ENCODE measurements at places on chromosomes 16 and 17.

GRCh38 chr17:50050431-50051032, 5.4 kb upstream of the ITGA3 start:
- DNase-seq, result no peak

DNA sequence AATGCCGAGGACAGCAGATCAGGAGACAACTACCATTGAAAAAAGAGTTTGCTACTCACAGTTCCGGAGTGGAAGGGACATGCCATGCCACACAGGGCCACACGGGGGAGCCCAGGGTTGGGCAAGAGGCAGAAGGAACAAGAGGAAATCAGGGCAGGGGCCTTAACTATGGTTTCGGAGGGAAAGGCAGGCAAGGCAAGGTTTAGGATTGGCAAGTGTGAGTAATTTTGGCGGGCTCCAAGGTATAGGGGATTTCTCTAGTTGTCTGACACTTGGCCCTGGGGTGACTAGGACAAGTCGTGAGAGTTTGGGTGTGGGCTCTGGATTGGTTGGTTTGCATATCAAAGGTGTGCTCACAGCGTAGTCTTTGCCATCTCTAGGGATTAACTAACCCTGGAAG, 27.0 kb upstream of the NTN1 start:
- no peak for DNase-seq

DNA sequence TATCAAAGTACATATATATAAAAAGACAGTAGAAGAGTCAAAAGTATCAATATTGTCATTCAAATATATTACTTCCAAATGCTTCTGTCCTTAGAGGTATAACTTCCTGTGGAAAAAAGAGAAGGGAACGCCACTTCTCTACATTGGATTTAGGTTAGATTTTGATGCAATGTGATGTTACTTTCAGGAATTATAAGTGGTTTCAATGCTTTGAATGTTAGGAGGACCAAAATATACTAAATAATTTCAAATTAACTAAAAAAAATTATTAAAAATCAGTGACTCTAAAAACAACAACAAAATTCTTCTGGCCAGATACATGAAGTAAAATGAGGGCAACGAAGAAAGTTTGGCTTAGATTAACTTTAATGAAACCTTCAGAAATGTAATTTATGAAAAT, 88.0 kb downstream of the BRIP1 start:
- DNase-seq, result no peak

DNA sequence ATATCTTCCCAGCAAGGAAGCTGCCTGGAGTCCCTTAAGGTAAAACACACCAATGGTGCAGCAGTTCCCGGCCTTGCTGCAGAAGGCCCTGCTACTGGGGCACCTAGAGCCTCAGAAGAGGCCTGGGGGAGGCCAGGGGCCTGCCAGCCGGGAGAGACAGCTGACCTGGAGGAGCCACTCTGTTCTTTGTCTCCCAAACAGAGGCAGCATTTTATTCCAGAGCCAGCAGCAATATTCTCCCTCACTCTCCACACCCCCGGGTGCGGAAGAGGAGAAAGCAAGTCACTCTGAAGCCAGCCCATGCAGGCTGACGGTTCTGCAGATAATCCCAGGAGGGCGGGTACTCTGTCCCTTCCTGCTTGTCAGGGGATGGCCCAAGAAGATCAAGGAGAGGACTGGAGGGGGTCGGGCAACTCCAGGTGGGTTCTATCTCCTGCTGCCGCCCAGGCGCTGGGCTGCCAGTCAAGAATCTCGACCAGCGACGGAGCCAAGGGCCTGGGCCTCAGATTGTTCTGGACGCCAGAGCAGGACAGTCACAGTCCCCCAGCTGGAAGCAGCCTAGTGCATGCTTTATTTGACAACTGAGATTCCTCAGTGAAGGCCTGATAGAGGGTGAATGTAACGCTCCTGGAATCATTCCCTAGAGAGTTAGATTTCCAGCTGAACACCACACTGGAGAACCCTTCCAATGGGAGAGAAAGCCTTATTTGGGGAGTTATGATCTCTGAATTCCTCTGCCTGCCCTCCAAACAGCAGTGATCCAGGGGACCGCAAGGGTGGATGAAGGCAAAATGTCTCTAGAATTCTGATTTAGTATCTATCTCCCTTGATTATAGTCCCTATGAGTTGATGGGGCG, 1.1 kb upstream of the KIFC3 start:
- DNase-seq, result no peak

GRCh38 chr17:30530346-30531025, 53.3 kb downstream of the GOSR1 start:
- no peak for DNase-seq

- no peak for DNase-seq
Observed at GRCh38 chr17:29331075-29331707, 37.2 kb upstream of the NUFIP2 start.

- no peak for DNase-seq
Observed at GRCh38 chr16:8795091-8795490, 2.3 kb downstream of the TMEM186 start.

DNA sequence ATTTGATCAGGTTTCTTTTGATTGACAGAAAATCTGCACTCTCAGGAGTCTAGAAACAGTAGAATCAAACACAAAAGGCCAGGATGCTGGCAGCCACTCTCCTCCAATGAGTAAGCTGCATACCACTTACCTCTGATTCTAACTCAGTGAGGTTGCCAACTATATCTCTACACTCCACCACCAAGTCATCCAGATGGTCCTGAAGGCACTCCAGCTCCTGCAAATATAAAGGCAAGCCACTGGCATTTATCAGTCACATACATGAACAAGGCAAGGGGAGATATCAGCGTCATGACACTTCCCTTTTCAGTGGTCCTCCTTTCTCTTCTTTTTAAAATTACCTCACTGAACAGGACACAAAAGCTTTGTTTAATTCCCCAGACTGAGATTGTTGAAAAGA, 53.1 kb upstream of the CLEC18B start:
- no peak for DNase-seq

- DNase-seq, result no peak
Observed at GRCh38 chr16:78866521-78866920, 734.0 kb downstream of the MAF start.

- DNase-seq, result no peak
Observed at GRCh38 chr17:17313350-17313991, 10.3 kb downstream of the NT5M start.

DNA sequence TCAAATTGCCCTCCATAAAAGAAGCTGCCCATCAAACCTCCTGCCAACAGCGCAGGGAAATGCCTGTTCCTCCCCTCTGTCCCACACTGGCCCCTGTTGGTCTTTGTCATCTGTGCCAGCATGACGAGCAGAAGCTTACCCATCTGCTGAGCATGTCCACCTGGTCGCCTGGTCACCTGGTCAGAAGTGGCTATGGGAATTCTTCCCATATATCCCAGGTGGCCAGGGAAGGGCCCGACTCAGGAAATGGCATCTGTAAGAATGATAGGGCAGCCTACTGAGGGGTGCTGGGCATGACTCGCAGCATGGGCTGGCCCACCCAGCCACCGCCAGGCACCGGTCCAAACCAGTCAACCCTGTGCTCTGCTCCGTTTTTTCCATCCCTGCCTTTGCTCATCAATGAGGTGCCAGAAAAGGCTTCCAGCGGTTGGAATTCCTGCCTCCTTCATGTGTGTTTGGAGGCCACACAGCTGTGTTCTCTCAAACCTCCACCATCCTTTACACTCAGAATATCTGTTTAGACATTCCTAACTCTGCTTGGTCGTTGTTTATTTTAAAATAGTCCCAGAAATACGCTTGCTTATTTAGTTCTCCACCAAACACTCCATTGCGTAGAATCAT, 145.2 kb downstream of the CLEC16A start:
- no peak for DNase-seq

DNA sequence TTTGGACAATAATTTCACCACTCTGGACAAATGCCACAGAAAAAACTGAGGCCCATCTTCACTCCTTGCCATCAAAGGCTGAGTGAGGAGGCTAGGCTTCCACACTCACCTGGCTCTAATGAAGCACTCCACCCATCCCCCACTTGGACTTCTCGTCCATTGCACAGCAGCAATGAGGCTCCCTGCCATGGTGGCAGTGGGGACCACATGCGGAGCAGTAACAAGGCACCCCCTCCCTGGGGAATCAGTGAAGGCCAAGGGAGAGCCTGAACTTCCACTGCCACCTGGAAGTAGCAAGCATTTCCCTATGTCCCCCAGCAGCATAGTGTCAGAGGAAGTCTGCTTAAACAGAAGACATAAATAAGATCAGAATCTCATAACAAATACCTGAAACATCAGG, 2.0 kb upstream of the GOSR1 start:
- no peak for DNase-seq

DNA sequence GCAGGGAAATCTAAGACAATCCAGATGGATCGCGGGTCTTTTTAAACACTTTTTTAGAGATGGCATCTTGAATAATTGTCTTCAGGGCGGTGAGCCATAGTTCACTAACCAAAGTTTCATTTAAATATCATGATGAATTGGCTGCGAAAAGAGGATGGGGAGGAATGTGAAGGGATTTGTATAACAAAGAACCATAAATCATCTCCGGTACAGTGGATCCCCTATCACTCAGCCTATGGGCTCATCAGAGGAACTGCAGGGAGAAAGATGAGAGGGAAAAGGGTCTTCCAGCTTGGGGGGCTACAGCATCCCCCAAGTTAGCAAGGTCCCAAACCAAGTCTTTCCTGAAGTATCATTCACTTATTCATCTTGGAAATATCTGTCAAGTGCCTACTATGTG, 16.7 kb upstream of the DDX52 start:
- DNase-seq, result no peak

GRCh38 chr16:3086596-3087242, 12.4 kb downstream of the ZSCAN10 start:
- no peak for DNase-seq

GRCh38 chr17:69480245-69480644, 65.7 kb downstream of the MAP2K6 start:
- no peak for DNase-seq

DNA sequence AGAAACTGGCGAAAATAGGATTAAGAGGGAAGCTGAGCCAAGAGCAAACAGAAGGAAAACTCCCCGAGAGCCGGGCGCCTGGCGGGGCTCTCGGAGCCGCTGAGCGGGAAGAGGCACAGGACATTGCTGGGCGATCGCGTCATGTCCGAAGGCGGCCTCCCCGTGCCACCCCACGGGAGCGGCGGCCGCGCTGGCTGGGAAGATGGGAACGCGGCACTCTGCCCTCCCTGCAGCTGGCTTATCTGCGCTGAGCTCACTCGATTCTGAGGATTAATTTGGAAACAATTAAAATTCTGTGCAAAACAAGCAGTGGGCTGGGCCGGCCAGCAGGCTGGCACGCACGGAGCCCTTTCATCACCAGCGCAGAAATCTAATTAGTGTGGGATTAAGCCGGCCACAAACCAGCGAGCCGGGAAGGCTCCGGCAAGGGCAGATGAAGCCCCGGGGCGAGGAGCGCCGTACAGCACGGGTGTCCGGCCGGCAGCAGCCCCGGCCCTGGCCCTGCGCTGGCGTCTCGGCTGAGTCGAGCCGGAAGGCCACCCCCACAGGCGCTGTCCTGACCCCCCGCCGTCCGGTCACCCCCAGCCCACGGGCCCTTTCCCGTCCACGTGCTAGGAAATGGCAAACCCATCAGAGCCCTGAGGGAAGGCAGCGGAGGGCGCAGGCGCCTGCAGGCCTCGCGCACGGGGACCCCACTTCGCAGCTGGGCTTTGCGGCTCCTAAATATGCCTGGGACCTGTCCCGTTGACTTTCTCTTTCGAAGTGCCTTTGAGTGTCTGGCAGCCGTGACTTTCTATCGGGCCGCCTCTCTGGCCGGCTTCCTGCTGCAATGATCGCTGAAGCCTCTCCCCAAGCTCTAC, 37.9 kb downstream of the SOX8 start:
- DNase-seq, result no peak

DNA sequence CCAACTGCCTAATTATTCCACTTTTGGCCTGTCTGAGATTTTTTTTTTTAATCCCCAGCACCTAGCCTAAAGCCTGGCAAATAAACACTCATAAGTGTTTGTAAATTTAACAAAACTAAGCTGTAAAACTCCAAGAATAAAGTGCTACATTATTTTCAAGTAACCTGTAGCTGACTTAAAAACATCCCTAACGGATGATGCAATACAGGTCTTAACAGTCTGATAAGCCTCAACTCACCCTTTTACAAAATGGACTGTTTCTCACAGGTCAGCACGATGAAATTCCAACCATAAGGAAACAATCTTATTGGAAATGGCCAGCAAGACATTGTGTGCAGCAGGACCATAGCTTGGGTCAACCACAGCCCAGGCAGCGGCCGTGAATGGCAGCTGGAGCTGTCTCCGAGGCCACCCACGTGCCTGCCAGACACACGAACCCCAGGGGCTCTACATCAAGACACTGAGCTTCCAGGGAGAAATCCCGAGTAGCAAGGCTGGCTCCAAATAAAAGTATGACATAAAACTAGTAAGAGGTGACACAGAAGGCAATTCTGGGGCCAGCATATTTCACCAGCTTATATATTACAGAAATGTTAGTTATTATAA, 58.9 kb downstream of the NDEL1 start:
- no peak for DNase-seq

- DNase-seq, result no peak
Observed at GRCh38 chr17:67133161-67133560, 88.8 kb downstream of the CACNG1 start.

- DNase-seq, result no peak
Observed at GRCh38 chr17:21170809-21171208, 43.2 kb downstream of the TMEM11 start.

DNA sequence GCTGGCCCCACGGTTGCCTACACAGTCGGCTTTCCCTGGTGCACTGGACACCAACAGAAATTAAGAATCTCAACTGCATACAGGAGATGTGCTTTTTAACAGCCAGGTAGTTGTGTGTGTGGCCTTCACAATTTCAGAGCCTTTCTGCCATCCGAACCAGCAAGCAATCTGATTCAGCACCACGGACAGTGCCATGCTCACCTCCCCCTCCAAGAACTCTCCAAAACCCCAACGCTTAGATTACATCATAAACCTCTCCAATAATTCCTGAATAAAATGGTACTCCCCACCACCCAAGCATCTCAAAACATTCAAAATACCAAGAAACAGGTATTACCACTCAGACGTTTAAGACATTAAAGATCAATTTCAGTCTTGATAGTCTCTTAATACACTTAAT, 31.8 kb downstream of the USP7 start:
- no peak for DNase-seq

DNA sequence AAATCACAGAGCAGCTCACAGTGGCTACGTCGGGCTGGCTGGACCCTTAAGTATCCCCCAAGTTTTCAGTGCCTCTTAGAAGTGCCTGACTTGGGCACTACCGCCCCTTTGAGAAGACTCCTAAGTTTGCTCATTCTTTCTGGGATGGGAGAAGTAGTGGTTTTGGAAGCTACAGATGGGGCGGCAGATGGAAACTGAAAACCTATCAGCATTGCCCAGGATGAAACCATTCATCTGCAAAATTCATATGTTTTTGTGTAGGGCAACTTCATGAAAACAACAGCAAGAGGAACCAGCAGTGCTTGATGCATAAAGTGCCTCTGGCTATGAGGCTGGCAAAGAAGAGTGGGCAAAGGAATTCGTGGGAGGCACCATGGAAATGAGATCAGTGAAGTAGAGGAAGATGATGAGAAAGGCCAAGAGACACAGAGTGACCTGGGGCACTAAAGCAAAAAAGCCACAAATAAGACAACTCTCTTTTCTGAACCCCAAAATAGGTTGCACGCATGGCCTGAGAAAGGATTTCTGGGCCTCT, 277.1 kb downstream of the XYLT1 start:
- no peak for DNase-seq
